KBM-7 (cell line): ENCODE measurements at places on chromosomes 6 and 20.

DNA sequence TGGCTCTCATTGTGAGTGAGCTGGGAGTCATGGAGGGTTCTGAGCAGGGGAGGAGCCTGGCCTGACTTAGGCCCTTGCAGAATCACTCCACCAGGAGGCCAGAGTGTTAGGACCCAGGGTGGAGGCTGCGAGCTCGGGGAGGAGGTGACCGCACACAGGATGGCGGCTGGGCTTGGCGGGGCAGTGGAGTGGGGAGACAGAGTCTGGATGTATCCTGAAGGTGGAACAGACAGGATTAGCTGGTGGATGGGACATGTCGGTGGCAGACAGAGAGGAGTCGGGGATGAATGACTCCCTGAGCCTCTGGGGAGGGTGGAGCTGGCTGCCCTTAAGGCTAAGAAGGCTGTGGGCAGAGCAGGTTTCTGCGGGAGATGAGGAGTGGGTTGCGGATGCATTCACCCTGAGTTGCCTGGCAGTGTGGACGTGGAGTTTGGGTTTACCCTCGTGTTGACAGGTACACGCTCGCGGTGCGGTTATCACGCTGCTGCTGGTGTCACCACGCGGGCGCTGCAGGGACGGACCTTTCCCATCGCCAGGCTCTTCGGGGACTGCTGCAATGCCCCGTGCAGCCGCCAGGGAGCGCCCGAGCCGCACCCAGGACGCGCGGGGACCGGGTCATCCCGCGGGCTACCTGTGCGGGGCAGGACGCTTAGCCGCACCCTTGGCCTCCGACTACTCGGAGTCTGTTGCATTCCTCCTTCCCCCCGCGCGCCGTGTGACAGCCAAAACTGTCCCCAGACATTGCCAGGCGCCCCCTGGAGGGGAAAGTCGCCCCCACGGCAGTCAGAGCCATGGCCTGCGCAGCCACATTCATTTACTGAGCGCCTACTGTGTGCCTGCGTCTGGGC is 43.0 kb upstream of the PTGIS start:
- DNase-seq, result peak; percentile 86

DNA sequence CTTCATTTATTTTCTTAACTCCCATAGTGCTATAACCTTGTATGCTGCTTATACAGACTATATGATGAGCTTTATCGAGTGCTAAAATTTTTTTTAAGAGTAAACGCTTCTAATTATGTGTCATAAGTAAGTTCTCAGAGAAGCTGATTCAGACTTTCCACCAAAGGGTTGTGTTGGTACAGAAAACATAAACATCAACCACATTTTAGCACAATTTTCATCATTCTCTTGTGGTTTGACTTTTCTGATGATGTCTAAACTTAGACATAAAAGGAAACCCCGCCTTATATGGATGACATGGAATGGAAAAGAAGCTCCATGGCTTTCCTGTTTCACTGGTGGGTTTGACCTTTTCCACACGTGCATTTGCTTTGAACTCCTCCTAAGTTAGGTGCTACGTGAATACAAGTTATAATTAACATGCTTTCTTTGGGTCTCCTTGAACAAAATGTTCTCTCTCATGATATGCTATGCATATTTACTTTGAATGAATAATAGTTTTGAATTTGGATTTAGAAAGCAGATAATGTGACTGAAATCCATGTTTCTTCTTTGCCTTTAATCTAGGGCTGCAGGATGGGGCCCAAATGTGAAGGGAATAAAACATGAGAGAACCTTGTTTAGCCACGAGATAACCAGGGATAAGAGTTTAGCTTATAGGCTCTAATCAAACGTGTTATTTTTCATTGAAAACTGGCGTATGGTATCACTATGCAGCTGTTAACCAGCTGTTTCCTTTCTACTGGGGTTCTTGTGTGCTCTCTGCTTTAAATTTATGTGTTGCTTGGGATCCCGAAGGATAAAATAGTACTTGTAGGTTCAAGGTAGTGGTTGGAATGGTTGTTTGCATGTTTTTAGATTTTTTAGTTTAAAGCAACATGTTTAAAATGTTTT is 127.1 kb upstream of the AHI1 start:
- DNase-seq, result no peak

DNA sequence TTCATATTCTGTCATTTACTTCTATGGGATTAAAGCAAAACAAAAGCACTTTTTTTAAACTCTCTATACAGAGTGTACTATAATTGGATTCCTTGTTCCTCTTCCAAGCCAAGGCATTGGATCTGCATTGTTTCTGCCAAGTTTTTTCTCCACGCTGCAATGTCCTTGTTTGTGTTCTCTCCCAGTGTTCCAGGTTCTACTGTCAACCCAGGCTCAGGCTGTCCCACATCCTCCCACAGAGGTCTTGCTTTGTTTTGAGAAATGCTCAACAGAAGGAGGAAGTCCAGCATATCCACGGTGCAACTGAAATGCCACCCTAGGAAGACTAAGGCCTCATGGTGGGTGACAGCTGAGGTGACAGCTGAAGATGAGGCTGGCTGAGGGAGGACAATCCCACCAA is 287.1 kb upstream of the PRDM1 start:
- no peak for DNase-seq

DNA sequence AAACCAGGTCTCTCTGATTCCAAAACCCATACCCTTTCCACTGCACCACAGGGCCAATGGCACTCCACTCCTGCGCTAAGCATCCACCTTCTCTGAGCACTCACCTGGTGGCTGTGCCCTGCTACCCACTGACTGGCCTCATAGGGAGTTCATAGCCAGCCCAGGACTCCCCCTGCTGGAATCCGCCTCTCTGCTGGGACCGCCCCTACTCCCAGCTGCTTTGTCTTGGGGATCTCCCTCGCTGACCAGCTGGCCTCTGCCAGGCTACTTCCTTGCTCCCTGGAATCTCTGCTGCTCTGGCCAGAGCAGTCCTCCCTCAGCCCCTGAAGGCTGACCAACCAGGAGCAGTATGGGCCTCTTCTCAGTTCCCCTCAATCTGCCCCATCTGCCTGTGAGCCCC is 129.7 kb downstream of the FAXC start:
- no peak for DNase-seq

DNA sequence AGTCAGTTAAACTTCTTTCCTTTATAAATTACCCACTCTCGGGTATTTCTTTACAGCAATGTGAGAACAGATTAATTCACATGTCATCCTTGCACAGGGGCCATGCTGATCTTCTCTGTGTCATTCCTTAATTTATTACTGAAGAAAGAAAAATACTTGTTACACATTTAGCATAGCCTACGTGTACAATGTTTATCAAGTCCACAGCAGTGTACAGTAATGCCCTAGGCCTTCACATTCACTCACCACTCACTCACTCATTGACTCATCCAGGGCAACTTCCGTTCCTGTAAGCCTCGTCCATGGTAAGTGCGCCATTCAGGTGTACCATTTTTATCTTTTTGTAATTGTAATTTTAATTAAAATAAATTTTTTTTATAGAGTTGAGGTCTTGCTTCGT is 73.6 kb downstream of the RSPH3 start:
- no peak for DNase-seq

DNA sequence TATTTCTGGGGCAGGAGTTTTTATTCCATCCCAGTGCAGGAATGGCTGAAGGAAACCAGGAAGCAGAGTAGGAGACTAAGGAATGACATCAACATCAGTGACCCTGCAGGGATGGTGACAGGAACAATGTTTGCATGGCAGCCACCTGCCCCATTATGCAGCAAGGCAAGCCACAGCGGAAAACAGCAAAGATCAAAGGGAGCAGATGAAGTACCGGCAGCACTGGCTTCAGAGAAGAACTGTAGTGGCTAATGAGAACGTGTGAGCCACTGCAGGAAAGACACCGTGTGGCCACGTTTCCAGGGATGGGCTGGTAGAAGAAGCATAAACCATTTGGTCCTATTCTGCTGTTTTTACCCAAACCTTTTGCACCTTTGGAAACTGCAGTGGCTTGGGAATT is 52.9 kb upstream of the TAB2 start:
- DNase-seq, result no peak

GRCh38 chr20:35615667-35616464 is at the start of gene SPAG4:
Gene SPAG4 (plus strand): TSS chr20:35615829. CDS start chr20:35616004, 175 bp downstream.
- DNase-seq, result no peak

DNA sequence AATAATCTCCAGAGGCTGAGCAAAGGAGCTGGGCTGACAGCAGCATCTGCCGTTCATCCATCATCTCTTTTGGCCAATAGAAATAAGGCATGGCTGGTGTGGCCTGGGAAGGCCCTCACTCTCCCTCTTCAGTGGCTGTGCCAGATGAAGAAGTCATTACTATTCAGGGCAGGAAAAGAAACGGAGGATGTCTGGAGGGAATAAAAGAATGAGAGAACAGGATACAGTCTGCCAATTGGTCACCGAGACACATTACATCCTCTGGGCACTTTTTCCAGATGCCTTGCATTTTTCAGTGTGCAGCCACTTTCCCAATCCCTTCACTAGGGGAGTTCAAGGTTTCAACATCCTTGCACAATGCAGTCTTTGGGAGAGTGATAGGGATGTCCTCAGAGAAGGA is 32.2 kb upstream of the VGLL2 start:
- DNase-seq, result no peak

GRCh38 chr6:29426654-29427053 is 11.9 kb downstream of the OR12D1 start:
- DNase-seq, result no peak

DNA sequence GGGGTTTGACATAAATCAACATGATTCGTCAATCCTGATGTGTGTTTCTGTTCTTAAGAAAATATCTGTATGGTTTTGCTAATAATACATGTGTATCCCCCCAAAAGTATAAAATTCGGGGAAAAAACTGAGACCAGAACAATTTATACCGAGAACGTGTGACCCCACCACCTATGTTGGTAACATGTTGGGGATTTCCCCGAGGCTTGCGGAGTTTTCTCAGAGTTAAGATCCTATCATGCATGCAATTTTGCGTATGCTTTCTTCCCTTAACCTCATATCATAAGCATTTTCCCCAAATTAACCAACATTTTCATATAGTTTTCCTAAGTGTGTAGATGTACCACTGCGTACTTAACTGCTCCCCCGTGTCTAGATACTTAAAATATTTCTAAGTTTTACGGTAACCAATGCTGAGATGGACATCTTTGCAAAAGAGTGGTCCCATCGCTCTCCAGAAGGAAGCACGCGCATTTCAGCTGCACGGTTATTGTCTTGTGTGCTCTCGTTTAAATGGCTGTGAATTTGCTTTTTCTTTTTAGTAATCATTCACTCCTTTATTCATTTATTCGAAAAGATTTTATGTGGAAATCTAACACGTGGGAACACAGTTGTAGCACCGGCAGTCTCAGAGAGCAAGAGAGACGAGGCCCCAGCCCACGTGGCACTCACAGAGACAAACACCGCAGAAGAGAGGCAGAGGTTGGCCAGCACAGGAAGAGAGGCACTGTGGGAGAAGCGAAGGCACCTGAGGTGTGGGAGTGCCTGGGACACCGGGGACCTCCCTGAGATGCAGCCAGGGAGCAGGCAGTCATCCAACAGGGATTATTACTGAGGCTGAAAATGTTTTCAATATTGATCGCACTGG is 13.2 kb upstream of the IRF4 start:
- no peak for DNase-seq

DNA sequence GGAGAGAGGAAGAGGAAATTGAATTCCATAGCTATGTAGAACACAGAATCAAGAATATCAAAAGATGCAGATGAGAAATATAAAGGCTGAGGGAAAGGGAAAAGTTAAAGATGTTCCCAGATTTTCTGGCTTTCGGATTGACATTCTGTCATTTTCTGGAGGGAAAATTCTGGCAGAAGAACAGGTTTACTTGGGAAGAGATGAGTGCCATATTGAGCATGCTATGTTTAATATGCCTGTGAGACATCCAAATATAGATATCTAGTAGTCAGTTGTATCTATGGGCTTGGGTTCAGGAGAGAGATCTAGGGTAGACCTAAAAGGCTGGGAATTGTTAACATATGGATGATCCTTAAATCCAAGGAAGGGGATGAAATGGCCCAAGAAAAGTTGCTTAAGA is 181.9 kb upstream of the ARG1 start:
- DNase-seq, result no peak

GRCh38 chr6:55578537-55579363 is at the start of gene HMGCLL1:
Gene HMGCLL1 (minus strand): TSS chr6:55579192. CDS start chr6:55579055, 137 bp downstream.
- no peak for DNase-seq

DNA sequence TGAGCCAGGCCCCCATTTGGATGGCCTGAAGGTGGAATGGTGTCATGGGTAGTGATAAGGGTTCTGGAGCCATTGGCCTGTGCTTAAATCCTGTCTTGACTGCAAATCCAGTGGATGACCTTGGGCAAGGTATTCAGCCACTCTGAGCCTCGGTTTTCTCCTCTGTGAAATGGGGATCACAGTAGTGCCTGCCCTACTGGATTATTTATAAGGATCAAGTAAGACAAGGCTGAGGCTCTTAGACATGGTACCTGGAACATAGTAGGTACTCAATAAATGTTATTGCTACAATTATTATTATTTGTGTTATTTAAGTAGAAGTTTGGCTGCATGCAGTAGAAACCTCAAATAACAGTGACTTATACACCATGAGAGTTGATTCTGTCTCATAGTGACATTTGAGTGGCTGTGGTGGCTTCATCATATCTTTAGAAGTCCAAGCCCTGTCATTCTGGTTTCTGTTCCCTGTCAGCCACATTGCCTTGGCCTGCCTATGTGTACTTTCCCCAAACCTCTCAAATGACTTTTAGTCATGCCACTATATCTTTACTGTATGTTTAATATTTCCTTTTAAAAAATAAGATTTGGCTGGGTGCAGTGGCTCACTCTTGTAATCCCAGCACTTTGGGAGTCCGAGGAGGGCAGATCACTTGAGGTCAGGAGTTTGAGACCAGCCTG is 37.6 kb upstream of the CHMP4B start:
- no peak for DNase-seq

DNA sequence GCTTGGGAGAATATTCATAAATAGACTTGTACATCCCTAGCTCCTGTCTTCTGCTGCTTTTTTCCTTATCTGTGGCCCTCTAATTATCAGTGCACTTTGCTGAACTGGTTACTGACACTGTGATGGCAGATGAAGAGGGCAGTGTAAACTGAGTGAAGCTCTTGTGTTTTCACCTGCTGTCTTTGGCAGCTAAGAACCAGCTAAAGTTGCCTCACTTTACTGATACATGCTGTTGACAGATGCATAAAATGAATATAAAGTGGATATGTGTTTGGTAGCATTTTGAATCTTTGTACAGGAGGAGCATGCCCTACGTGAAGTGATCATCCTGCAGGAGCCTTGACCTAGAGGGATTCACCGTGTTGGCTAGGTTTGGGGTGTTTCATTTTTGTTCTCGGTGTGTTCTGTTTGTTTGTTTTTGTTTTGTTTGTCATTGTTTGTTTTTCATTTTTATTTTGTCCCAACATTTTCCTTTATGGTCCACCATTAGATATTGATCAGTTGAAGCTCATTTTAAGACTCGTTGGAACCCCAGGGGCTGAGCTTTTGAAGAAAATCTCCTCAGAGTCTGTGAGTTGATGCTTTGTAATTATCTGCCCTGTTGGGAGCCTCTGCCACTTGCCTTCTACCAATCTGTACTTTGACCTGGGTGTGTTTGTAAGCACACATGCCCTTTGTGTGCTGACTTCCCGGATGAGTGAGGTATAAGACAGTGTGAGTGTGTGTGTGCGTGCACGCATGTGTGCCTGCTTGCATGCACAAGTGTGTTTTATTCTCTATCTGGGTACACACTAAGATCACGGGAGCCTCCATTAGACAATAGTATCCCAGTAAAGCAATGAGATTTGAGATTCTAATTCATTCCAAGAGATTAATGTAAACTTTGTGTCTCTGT is 34.6 kb upstream of the MAPK13 start:
- DNase-seq, result no peak

- DNase-seq, result no peak
These were observed 65.7 kb upstream of the BACH2 start for GRCh38 chr6:90362318-90362717.
